ENCODE measurements at places on chromosomes 11 and 22.

- DNase-seq = no peak
These were observed 109.6 kb upstream of the B3GAT1 start for GRCh38 chr11:134521452-134522289.

GRCh38 chr11:3906166-3906565 is 50.7 kb downstream of the STIM1 start:
- DNase-seq = no peak

DNA sequence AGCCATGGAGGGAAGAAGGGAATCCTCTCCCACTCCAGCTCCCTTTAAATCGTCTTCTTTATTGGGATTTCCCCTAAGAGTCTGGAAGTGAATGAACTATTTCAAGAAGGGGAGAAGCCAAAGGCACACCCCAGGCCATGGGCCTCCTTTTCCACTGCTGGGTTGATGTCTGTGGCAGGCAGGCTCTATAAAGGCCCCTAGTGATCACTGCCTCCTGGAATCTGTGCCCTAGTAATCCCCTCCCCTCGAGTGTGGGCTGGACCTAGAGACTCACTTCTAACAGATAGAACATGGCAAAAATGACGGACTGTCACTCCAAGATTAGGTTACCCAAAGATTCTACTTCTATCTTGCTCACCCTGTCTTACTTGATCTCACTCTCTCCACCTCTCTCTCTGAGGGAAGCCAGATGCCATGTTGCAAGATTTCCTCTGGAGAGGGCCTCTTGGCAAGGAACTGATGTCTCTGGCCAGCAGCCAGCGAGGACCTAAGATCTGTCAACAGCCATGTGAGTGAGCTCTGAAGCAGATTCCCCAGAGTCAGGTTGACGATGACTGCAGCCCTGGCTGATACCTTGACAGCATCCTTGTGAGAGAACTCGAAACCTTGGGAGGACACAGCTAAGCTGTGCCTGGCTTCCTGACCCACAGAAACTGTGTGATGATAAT is 444.8 kb downstream of the SOX6 start:
- DNase-seq = no peak

DNA sequence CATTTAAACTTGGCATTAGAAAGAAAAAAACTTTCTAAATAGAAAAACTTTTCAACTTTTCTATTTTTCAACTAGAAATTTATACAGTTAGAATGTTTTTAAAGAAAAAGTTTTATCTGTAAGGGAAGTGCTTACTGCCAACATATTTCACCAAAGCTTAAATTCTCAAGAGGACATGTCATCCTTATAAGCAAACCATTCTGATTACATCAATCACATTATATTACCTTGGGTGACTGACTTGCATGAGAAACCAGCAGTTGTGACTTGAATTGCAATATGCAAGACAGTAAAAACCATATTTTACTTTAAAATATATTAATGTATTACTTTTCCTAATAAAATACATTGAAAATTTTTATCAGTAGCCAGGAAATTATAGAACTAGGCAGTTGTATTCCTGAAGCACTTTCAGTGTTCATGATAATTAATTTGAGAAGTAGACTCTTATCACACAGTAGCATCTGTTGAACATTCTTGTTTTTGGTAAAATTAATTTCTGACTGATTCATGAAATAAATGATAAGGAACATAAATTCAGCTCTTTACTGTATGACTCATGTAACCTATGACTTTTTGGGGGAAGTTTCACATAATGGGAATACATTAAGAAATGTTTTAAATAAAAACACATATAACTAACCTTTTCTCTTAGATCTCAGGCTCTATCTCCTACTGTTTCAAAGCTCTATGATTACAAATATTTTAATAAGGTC is 345.0 kb upstream of the CCDC179 start:
- no peak for DNase-seq

DNA sequence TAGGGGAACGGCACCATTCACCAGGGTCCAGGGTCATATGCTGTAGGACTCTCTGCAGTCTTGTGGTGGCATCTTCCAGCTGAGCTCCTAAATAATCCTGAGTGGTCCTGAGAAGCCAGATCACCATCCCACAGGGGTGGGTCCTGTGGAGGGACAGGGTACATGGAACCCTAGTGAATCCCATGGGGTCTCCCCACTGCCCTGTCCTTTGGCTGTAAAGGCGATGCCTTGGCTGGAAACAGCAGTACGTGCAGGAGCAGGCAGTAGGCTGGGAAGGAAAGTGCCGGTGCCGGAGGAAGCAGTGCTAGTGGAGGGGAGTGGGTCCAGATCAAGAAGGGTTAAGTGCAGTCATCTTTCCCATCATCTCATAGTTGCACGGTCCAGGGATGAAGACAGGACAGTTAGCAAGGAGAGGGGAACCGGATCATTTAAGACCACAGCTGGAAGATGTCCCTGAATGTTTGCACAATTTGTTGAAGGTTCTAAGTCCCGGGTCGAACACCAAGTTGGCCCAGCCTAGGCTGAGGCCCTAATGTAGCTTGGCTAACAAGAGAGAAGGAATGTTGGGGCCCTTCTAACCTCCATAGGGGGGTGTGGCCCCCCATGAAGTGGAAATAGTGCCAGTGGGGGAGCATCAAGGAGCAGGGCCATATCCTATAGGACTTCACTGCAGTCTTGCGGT is 18.1 kb downstream of the TSPAN32 start:
- no peak for DNase-seq

GRCh38 chr11:25065746-25066145 is 568.9 kb downstream of the LUZP2 start:
- DNase-seq = no peak

DNA sequence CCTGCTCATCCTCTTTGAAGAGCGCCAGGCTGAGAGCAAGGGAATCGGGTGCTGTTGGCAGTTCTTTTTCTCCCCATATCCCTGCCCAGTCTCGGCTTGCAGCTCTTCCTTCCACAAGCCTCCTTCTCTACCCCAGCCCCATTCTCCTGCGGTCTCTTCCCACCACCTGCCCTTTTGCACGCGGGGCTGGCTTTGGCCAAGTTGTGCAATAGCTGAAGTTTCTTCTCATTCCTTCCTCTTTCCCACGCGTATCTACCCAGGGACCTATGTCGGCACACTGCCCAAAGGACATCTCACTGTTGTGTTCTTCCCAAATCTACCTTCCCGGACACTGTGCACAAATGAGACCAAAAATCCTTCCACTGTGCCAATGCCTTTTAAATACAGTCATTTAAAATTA is 22.3 kb upstream of the HTR3A start:
- DNase-seq = no peak

DNA sequence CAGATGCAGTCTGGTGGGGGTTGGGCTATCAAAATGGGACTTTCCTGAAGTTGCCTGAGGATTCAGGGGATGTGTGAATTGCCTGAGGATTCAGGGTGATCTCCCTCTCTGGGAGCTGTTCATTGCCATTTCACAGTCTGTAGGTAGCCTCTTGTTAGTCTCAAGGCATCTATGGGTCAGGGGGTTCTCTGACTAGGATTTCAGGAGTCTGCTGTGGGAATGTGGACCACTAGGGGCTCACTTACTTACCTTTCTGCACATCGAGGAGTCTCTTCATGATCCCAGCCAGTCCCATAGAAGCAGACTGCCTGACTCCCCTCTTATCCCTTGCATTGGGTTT is 54.0 kb downstream of the KCNQ1OT1 start:
- no peak for DNase-seq

DNA sequence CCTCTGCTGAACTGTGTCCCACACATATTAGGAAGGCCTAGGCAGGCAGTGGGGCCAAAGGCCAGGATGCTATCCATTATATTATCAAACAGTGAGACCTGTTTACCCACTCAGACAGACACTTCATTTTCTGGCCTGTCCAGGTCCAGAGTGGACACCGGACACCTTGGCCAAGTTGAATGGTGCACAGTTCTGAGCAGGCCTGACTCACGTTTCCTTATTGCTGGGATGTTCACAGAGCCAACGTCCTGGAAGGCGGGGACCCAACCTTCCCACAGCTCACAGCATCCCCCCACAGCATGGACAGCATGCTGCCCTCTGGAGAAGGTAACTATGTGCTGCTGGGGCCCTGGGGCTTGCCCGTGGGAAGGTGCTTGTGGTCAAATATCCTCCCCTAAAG is 86.6 kb downstream of the BTBD10 start:
- no peak for DNase-seq

- no peak for DNase-seq
These were observed 18.8 kb downstream of the CSNK1E start for GRCh38 chr22:38298312-38299005.
